ENCODE measurements at places on chromosomes 12 and 14. TPM values are rescaled to one million over a fixed set of nuclear protein-coding genes. Genes with fewer than 3 reads are reported as not detected.
A peak's percentile ranks its signal among the peaks of the same experiment; 100 is the strongest.

The RND1 gene
- 3.5 TPM for total RNA-seq

The MUCL1 gene
- total RNA-seq, result not detected

The ANO6 gene
- total RNA-seq, result 21.4 TPM

The B4GALNT1 gene
- total RNA-seq, result 2.1 TPM

The MYF5 gene
- not detected for total RNA-seq

The THTPA gene
- total RNA-seq, result 7.7 TPM

The AMN gene
- total RNA-seq, result not detected

The DIO3 gene
- not detected for total RNA-seq

DNA sequence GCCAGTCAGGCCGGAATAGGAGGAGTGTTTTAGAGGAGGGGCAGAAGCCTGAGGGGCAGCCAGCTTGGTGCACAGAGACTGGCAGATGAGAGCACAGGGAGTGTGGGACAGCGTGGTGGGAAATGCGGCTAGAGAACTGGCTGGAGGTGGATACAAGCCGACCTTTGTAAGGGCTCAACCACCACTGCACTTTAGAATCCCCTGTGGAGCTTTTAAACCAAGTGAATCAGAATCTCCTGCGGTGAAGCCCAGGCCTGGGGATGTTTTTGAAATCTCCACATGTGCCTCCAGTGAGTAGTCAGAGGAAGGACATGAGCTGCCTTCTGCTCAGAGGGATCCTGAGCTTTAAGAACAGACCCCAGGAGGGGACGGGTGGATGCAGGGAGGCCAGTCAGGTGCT is 10.9 kb upstream of the PCED1B start:
- H3K4me1 ChIP-seq, result peaks cover 17% of the 10 kb centered on the region
- DNase-seq, result no peak
- no peak overlapping the region for H3K27ac ChIP-seq
- H3K4me3 ChIP-seq, result no peak overlapping the region

GRCh38 chr12:124024776-124025175 is 51.8 kb downstream of the ZNF664 start:
- no peaks in the 10 kb centered on the region for H3K4me1 ChIP-seq
- H3K4me3 ChIP-seq, result no peak overlapping the region
- H3K27me3 ChIP-seq, result no peaks in the 10 kb centered on the region
- H3K36me3 ChIP-seq, result no peaks in the 10 kb centered on the region
- no peak for DNase-seq
- H3K27ac ChIP-seq, result no peak overlapping the region

DNA sequence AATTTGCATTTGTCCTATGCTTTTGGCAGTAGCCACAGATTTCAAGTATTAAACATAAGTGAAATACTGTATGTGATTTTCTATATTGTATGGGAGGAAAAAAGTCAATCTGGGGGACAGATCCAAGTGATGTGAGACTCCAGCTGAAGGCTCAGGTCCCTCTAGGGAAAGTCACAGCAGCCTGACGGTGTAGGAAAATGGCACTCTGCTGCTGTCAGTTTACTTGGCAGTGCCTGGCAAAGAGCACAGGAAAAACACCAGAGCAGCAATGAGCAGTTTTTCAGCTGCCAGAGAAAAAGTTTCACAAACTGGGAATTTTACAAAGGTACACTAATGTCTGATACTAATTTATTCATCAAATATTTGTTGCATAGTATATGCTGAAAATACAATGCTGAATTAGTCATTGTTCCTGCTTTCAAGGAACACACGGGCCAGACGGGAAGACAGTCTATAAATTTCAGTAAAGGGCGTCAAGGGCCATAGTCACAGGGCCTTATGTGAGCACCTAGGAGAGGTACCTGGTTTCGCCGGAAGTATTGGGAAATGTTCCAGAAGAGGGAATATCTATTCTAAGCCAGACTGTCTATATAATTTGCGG is 66.2 kb upstream of the SLC38A2 start:
- no peak for DNase-seq
- H3K4me3 ChIP-seq, result no peak overlapping the region
- no peaks in the 10 kb centered on the region for H3K36me3 ChIP-seq

DNA sequence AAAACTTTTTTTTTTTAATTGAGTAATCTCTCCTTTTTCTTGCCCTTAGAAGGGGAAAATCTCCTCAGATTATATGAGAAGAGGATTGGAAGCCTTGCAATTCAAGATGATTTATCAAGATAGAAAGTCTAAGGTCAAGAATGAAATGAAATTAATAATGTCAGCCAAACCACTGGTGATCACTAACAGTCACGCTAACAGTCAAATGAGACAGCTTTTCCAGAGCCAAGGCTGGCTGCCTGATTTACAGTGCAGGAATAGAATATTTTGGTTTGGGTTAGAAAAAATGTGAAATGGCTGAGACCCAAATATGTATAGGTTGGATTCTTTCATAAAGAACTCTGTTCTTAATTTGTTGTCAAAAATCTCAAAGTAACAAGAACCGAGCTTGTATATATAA is 204.3 kb downstream of the PPM1H start:
- no peak for DNase-seq
- H3K4me1 ChIP-seq, result no peaks in the 10 kb centered on the region
- H3K36me3 ChIP-seq, result no peaks in the 10 kb centered on the region
- H3K27me3 ChIP-seq, result peaks cover 10% of the 10 kb centered on the region
- no peak overlapping the region for H3K4me3 ChIP-seq

- H3K4me1 ChIP-seq, result peaks cover 79% of the 10 kb centered on the region
- no peaks in the 10 kb centered on the region for H3K27me3 ChIP-seq
- H3K27ac ChIP-seq, result no peak overlapping the region
These were observed 14.7 kb downstream of the AEBP2 start for GRCh38 chr12:19453961-19454360.

DNA sequence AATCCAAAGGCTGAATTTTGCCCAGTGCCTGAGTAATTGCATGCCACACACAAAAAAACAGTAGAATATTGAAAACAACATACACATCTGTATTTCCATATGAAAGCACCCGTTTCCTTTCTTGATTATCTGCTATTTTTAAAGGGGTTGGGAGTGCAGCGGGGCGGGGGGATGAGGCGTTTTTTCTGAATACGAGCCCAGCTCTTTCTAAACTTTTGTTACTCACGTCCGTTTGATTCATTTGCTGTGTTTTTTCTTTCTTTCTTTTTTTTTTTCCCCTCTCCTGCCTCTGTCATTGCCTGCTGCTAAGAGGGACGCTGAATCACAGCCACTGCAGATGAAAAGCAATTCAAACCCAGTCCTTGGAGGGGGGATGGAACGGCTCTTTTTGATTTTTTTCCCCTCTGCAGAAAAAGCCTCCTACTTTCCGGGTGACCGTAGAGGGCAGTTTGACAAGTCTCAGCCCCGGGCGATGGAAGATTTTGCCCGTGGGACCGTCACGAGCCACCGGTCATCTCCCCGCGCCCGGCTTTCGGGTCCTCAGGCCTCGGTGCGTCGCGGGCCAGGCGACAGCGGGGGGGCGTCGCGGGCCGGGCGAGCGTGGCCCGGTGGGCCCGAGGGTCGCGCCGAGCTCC is 572 bp upstream of the RASSF8 start:
- H3K36me3 ChIP-seq, result no peaks in the 10 kb centered on the region
- peaks cover 11% of the 10 kb centered on the region for H3K4me1 ChIP-seq
- peaks cover 52% of the 10 kb centered on the region for H3K27me3 ChIP-seq
- H3K4me3 ChIP-seq, result peak overlapping the region; percentile 59

- H3K4me1 ChIP-seq, result peaks cover 19% of the 10 kb centered on the region
- H3K4me3 ChIP-seq, result no peak overlapping the region
- no peak for DNase-seq
- no peaks in the 10 kb centered on the region for H3K27me3 ChIP-seq
- no peak overlapping the region for H3K27ac ChIP-seq
- H3K36me3 ChIP-seq, result peaks cover 41% of the 10 kb centered on the region
These were observed 21.7 kb downstream of the SLC11A2 start for GRCh38 chr12:51004504-51004903.

- no peak overlapping the region for H3K4me3 ChIP-seq
- H3K36me3 ChIP-seq, result peaks cover 7% of the 10 kb centered on the region
- DNase-seq, result no peak
- peaks cover 34% of the 10 kb centered on the region for H3K4me1 ChIP-seq
These were observed 89.0 kb downstream of the SLC38A1 start for GRCh38 chr12:46179693-46180452.

DNA sequence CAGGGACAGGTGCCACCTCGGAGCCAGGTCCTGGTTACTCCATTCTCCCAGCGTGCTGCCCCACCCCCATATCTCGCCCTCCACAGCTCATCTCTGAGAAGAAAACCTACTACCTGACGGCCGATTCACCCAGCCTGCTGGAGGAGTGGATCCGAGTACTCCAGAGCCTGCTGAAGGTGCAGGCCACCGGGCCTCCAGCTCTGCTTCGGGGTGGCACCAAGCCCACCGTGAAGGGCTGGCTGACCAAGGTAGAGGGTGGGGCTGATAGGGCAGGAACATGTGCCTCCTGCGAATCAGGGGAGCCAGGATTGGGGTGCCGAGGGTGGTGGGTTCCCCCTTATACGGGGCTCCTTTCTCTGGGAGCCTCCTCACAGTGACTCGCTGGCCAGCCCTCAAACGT is 25.9 kb downstream of the PIGH start:
- H3K4me3 ChIP-seq, result no peak overlapping the region
- H3K4me1 ChIP-seq, result no peaks in the 10 kb centered on the region
- peaks cover 2% of the 10 kb centered on the region for H3K27me3 ChIP-seq
- DNase-seq, result no peak
- H3K27ac ChIP-seq, result no peak overlapping the region
- H3K36me3 ChIP-seq, result no peaks in the 10 kb centered on the region

- peaks cover 4% of the 10 kb centered on the region for H3K4me1 ChIP-seq
- DNase-seq, result no peak
- no peaks in the 10 kb centered on the region for H3K27me3 ChIP-seq
- no peaks in the 10 kb centered on the region for H3K36me3 ChIP-seq
These were observed 27.8 kb downstream of the BEGAIN start for GRCh38 chr14:100559455-100559854.

DNA sequence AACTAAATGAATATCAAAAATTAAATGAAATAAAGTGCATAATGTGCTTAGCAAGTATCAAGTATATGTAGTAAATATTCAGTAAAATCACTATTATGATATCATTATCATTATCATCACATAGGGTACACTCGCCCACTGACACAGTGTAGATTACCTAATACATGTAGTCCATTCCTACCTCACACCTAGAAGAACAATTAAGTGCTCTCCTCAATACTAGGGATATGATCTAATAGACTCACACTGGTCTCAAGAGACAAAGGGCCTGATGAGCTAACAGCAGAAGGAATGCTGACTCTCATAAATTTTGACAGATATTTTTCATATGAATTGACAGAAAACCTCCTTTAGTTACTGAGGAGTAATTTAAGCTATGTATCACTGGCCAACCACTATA is 29.1 kb downstream of the FSCB start:
- DNase-seq, result no peak
- H3K4me3 ChIP-seq, result no peak overlapping the region
- no peak overlapping the region for H3K27ac ChIP-seq
- no peaks in the 10 kb centered on the region for H3K4me1 ChIP-seq
- H3K36me3 ChIP-seq, result no peaks in the 10 kb centered on the region

DNA sequence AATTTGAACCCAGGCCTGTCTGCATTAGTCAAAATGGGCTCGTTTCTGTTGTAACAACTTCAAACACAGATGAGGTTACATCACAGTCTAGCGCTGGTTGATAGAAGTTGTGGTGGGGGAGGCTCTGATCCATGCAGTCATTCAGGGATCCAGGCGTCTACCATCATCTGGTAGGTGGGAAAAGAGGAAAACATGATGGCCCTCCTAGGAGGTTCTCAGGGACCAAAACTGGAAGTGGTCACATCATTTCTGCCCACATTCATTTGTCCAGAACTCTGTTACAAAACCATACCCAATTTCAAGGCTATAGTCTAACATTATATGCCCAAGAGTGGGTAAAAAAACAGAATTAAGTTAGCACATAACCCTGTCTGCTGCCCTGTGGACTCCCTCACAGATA is 135.1 kb downstream of the PHETA1 start:
- H3K4me1 ChIP-seq, result no peaks in the 10 kb centered on the region
- no peaks in the 10 kb centered on the region for H3K36me3 ChIP-seq
- no peak overlapping the region for H3K4me3 ChIP-seq
- H3K27ac ChIP-seq, result no peak overlapping the region
- DNase-seq, result no peak
- peaks cover 24% of the 10 kb centered on the region for H3K27me3 ChIP-seq

DNA sequence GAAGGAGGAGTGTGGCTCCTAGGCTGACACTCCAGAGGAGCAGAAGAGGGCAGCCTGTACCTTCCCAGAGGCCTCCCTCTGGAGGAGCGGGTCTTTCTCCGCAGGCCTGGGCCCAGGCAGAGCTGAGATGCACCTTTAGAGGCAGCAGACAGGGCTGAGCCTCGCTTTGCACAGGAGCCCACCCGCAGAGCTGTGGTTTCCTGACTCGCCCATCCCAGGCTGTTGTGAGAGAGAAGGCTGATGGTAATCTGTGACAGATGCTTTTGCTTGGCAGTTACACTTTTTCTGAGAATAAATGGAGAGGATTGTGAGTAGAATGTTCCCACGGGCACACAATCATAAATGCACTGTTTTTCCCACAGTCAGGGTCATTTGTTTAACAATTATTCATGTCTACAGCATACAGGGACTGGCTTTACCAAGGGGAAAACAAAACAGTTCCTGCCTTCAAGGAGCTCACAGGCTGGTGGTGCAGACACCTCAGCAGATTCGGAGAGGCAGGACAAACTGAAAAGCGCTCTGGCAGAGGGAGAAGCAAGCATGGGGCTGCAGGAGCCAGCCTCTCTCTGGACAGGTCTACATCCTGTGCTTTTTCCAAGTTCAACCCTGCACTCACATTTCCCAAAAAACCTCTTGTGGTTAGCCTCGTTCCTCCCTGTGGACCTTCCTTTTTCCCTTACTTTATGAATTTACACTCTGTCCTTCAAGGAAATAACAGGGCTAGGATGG is 13.9 kb downstream of the EVL start:
- peak overlapping the region; percentile 87 for H3K27ac ChIP-seq
- H3K4me3 ChIP-seq, result peak overlapping the region; percentile 63
- DNase-seq, result peak; percentile 88
- H3K4me1 ChIP-seq, result peaks cover 96% of the 10 kb centered on the region

DNA sequence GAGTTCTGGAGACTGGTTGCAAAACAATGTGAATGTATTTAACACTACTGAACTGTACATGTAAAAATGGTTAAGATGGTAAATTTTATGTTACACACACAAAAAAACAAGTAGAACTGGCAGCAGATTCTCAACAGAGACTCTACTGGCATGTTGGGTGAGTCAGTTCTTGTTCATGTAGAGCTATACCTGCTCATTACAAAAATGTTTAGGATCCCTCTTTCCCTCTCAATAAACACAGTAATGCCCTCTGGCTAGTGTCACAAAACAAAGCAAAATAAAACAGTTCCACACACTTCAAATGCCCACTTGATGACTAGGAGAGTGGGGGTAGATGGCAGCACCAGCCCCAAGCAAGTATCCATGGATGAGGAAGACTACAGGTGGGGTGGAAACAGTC is 13.7 kb upstream of the ZNF740 start:
- H3K36me3 ChIP-seq, result peaks cover 3% of the 10 kb centered on the region
- no peak for DNase-seq
- peaks cover 4% of the 10 kb centered on the region for H3K4me1 ChIP-seq
- H3K27me3 ChIP-seq, result no peaks in the 10 kb centered on the region

DNA sequence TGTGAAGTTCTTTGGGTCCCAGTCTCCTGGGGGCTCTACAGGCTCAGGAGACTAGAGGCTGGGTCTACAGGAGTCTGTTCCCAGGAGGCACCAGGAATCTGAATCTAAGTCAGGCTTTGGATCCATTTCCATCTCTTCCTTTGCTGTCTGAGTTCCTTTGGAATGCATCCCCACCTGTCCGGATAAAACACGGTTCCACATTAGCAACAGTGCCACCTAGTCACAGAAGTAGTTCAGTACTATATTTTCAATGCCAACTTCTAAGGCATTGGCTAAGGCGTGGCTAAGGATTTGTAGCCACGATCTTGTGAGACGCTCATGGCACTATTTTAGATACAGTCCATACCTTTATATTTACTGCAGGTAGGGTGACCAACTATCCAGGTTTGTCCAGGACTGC is 15.1 kb downstream of the ZC2HC1C start:
- H3K27me3 ChIP-seq, result no peaks in the 10 kb centered on the region
- peaks cover 23% of the 10 kb centered on the region for H3K36me3 ChIP-seq
- no peak overlapping the region for H3K27ac ChIP-seq
- DNase-seq, result no peak
- no peak overlapping the region for H3K4me3 ChIP-seq
- no peaks in the 10 kb centered on the region for H3K4me1 ChIP-seq

Data from activated CD4-positive, alpha-beta memory T cell treated with anti-CD3 and anti-CD28 coated beads for 36 hours (primary cell).